Amniotic stem cell (primary cell): ENCODE measurements at places on chromosomes 4 and X.

DNA sequence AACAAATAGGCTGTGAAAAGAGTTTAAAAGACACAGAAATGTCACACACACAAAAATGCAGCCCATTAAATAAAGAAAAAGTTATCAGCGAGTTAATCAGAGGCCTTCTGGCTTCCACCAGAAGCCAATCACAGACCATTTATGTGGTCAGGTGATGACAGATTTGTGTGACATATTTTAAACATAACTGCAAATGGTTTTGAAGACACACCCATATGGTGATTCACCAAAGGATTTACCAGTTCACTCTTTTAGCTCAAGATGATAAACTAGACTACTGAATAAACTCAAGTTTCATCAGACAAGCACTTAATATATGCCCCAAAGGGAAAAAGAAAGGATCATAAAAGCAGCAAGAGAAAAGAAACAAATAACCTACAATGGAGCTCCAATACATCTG is 181.2 kb downstream of the SPANXN4 start:
- DNase-seq: no peak

- no peak for DNase-seq
Measured at GRCh38 chr4:17721496-17722355, 59.7 kb downstream of the FAM184B start.

DNA sequence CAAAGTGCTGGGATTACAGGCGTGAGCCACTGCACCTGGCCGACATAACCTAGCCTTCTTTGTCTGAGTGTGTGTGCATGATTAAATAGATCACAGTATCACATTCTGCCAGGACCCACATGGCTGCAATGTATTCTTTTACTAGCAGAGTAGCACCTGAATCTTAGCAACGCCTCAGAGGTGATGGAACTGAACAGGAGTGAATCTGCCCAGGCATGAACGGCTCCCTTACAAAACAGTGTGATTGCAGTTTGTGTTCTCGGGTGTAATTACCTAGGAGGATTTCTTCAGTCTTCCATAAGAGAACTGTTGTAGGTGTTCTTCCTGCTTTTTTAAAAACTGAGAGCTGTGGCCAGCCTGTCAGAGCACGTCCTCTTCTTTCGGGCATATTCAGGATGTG is 122.7 kb upstream of the STS start:
- DNase-seq: no peak

DNA sequence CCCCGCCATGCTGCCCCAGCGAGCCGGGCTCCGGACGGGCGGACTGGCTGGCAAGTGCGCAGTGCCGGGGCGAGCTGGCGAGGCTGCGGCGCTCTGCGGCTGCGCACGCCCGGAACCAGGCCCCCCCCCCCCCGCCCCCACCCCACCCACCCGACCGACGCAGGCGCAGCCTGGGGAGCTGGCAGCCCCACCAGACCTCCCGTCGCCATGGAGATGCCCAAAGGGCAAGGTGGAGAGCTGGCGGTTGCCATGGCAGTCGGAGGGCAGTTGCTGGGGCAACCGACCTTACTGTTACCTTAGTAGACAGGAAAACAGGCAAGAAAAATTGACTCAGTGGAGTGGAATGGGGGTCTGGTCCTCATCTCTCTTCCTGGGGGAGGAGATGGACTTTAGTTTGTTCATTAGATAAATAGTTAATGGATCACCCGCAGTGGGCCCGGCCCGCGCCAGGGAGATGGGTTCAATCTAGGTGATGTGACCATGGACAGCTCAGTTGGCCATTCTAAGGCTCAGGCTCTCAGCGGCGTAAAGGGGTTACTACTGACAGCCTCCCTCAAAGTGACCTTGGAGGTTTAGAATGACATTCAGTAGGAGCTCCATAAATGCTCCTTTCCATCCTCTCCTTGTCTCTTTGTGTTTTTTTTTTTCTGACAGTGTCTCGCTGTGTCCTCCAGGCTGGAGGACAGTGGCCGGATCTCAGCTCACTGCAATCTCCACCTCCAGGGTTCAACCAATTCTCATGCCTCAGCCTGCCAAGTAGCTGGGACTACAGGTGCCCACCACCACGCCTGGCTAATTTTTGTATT is at the start of gene PCSK1N:
Gene PCSK1N, minus strand, starts transcription at position 87 of the 806 bp plus-strand sequence. Its CDS starts 78 bp downstream, at position 9.
- no peak for DNase-seq

- no peak for DNase-seq
Measured at GRCh38 chrX:119194621-119195020, 41.5 kb upstream of the PGRMC1 start.

GRCh38 chr4:8837181-8837841 is 34.3 kb downstream of the HMX1 start:
- no peak for DNase-seq

DNA sequence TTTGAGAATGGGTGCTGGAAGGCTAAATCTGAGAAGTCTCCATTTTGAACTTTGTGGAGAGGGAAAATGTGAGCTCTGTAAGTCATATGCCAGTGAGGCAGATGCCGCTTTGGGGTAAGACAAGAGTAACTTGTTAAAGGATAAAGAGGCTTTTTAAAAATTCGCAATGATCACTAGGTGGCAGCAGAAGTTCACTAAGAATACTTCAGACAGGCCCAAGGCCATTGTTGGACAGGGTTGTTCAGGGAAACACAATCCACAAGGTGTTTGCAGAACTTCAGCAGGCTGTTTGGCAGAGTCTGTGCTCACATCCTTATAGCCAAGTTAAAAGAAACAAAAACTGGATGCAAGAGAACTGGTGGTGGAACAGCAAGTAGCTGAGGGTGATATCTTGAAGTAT is 13.7 kb upstream of the PIGA start:
- peak; percentile 36 for DNase-seq

GRCh38 chr4:27873596-27873995 is 1013.0 kb downstream of the STIM2 start:
- DNase-seq: peak; percentile 8

DNA sequence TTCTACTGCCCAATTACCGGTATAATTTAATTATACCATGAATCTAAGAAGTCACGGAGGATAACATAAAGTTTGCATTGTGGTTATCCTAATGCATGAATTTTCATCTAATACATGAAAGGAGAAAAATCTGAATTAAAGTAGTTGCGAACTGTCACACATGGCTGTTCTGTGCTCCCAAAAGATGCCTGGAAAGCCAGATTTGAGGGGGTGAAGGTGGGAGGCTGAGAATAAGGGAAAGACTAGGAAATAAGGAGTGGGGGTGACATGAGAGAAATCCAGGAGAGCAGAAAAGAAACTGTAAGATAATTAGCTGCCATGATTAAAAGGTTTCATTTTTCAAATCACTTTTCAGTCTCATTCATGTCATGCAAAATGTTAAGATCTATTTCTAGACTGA is 1582.7 kb downstream of the STIM2 start:
- DNase-seq: no peak

GRCh38 chrX:39609941-39610340 is 487.8 kb downstream of the BCOR start:
- DNase-seq: no peak

- DNase-seq: no peak
Measured at GRCh38 chr4:1403591-1404572, 2.4 kb downstream of the NKX1-1 start.

- DNase-seq: no peak
Measured at GRCh38 chr4:56243107-56243506, 144.2 kb downstream of the AASDH start.

GRCh38 chrX:35700121-35700520 is 98.0 kb upstream of the MAGEB16 start:
- DNase-seq: no peak

GRCh38 chrX:128436397-128437103 is 384.3 kb upstream of the ACTRT1 start:
- no peak for DNase-seq

- no peak for DNase-seq
Measured at GRCh38 chrX:37594755-37595382, 23.4 kb downstream of the LANCL3 start.

DNA sequence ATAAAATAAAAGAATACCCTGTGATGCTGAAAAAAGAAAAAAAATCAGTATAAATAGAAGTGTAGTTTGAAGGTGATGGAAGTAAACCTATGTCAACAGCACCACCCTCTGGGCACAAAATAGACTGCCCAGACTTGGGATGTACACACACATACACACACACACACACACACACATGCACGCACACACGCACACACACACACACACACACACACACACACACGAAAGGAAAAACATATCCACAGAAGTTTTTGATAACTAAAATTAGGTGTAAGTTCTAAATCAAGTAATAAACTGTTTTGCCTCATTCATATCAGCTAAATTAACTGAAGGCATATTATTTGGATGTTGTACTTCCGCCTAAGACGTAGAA is 40.5 kb downstream of the ANXA5 start:
- DNase-seq: no peak

DNA sequence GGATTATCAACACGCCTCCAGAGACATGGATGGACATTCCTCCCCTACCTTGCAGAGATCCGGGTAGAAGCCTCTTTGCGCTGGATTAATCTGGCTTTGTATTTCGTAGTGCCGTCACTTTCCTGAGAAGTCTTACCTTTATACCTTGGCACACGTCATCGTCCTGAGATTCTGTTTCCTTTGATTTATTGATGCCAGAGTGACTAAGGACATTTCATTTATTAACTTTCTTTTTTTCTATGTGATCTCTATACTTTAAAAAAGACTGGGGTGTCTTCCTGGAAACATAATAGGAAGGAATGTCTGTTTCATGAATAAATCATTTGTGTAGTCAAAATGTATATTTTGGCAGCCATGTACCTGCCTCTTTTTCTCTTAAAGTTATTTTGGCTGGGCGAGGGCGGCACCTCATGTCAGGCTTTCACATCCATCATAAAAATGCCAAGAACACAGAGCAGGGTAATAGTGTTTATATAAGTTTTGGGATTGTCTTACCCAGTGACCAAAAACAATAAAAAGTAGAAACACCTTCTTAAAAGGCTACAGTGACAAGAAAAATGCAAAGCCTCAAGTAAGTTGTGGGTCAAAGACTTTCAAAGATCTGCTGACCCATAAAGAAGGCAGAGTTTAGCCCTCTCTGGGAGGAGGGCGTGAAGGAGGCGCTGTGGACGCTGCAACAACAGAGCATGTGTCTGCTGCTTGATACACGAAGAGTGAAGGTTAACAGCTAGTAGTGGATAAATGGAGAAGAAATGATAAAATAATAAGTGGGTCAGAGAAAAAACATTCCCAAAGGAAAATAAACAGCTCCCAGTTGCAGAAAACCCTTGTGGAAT is 124.4 kb downstream of the SHROOM3 start:
- DNase-seq: no peak

DNA sequence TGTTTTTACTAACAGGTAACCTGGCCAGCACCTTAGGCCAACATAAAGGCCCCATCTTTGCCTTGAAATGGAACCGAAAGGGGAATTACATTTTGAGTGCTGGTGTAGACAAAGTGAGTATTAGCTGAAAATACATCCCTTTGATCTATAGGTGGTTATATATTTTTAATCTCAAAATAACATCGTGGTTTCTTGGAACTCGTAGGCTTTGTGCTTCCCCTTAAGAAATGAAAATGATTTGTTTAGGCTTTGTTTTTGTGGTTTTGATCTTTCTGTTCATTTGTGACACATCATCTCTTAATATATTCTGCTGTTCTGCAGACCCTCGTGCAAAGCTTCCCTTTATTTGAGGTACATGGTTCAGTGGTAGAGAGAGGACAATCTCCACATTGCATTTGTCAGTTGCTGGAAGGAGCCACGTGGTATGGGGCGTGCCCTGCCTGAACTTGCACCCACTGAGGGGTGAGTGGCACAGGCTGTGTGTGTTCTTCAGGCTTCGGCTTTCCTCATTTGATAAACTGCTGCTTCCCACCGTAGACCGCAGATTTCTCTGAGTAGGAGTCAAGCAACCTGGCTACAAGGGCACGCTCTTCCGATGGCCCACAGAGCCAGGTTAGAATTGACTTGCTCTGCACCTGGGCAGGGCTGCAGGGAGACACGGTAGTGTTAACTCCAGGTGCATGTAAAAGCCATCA is 72.2 kb downstream of the GPR143 start:
- no peak for DNase-seq

- no peak for DNase-seq
Measured at GRCh38 chr4:189285377-189285776, 655.3 kb upstream of the FRG1 start.

DNA sequence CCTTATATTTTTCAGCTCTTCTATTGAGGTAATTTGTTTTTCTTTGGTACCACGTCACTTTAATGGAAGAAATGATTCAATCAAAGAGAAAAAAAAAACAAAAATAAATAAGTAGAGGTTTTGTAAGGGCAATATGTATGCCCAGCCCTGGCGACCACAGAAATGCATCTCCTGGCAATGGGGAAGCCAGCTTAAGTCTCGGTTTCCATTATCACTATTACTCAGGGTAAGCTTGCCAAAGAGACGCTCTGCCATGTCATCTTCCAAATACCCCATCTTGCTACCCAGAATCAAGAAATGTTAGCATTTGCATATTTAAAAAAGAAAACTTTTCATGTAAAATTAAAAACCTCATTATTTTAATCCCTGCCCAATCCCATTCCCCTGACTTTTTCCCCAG is 68.8 kb downstream of the FAM47C start:
- DNase-seq: no peak

GRCh38 chr4:103996637-103997036 is 276.9 kb upstream of the TACR3 start:
- no peak for DNase-seq
